Amniotic stem cell (primary cell): ENCODE measurements at places on chromosomes 4 and X.

GRCh38 chr4:71188156-71188640, 150.6 kb upstream of the SLC4A4 start:
- no peak for DNase-seq

GRCh38 chr4:74329307-74329706, 21.0 kb downstream of the EPGN start:
- DNase-seq = no peak

DNA sequence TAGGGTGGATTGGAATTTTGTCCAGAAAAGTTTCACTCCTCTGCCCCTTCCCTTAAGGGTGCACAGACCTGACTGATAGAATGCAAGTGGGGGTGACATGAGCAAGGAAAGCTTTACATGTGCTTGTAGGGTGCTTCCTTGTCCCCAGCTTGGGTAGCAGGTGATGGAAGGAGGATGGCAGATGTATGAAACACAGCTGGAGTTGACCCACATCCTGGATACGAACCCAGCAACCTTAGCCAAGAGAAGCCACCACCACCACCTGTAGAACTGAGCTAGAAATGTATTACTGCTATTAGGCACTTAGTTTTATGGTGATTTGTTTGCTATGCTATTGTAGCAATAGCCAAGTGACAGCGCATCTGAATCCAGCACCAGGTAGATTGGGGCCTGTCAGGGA, 227.4 kb downstream of the HS3ST1 start:
- no peak for DNase-seq

GRCh38 chr4:139523076-139523475, 32.9 kb downstream of the SETD7 start:
- no peak for DNase-seq

GRCh38 chr4:97150966-97151365, 992.3 kb downstream of the STPG2 start:
- DNase-seq = no peak

DNA sequence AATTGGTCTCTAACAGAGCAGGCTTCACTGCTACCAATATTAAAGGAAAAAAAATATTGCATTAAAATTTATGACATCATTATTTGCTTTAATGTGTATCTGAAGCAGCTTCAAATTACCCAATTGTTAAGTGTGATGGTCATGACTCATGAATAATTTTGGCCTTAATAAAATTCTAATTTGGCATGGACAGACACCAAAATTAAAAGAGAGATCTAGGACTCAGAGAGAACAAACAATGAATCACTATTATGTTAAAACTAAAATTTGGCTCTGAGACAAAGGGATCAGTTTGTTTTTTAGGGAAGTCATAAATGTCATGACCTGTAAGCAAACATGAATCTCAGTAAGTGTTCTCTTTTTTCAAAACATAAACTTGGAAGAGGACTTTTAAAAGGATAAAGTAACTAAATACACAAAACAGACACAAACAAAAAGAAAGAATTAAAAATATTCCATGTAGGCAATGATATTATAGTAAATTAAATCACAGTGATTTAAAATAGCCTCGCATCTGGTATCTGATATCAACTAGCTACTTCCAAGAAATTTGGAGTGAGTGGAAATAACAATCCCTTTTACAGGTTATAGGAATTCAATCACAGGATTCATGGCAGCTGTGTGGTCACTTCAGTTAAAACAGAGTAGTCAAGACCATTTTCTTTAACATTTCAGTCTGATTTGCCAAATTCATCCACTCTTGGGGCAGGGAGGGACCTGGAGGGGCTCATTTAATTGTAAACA, 11.6 kb downstream of the VEGFC start:
- no peak for DNase-seq

- peak; percentile 0 for DNase-seq
These were observed 42.8 kb downstream of the IL21 start for GRCh38 chr4:122577808-122578781.

DNA sequence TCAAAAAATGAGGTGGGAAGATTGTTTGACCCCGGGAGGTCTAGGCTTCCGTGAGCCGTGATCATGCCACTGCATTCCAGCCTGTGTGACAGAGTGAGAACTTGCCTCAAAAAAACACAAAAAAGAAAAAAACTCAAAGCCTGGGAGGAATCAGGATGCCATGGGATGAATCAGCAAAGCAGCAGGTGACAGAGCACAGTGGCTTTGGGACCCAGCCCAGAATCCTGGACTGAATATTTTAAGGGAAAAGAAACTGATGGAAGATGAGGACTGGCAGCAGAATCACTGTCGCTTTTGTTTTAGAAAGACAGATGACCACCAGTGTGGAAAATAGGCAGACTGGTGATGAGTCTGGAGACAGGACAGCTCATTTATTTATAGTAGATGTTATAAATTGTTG, 16.6 kb downstream of the S100G start:
- no peak for DNase-seq

- no peak for DNase-seq
These were observed 127.2 kb downstream of the DHRSX start for GRCh38 chrX:2373615-2374014.

- no peak for DNase-seq
These were observed 263.6 kb downstream of the DCTD start for GRCh38 chr4:182653596-182653995.

- no peak for DNase-seq
These were observed 11.0 kb upstream of the DUSP9 start for GRCh38 chrX:153635788-153636668.

GRCh38 chrX:124791492-124792095, 445.2 kb downstream of the SH2D1A start:
- no peak for DNase-seq

- DNase-seq = no peak
These were observed 19.0 kb upstream of the DCX start for GRCh38 chrX:111431001-111431400.

- DNase-seq = no peak
These were observed 5.5 kb upstream of the CPLX1 start for GRCh38 chr4:831483-831805.

DNA sequence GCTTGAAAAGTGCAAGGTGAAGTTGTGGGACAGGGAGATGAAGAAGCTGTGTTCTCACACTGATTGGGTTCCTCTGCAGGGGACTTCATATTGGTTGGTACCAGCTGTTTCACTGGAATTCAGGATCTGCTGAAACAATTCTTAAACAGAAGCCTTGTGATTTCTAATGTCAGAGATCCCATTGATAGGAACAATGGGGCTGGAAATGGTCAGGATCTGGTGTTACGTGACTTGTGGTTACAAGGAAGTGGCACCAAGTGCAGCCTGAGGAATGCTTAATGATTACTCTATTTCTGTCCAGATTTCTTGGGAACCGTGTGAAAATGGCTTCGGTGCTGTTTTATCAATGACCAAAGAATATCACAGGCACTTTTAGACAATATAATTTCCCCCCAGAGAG, 68.1 kb downstream of the MOSPD2 start:
- no peak for DNase-seq

GRCh38 chr4:139975830-139976272, 178.1 kb downstream of the MAML3 start:
- no peak for DNase-seq

GRCh38 chr4:112112590-112113170, 32.6 kb upstream of the FAM241A start:
- no peak for DNase-seq

GRCh38 chr4:29756966-29757365, 963.2 kb upstream of the PCDH7 start:
- no peak for DNase-seq

DNA sequence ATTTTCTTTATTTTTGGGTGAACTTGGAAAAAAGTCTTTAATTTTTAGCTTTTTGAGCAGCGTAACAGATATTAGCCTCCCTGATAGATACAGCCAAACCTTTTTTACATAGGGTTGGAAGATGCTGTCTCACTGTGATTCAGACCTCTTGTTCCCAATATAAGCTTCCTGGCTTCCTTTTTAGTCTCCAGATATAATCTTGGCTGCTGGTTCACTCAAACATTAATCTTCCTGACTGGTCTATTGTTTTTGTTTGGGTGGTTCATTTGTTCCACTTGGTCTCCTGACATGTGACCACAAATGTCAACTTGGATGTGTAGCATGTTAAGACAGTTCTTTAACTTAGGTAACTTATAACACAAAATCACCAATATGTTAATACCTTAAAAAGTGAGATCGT, 23.0 kb downstream of the RPA4 start:
- DNase-seq = no peak

GRCh38 chr4:155805016-155805415, 46.2 kb downstream of the GUCY1B1 start:
- DNase-seq = no peak

GRCh38 chr4:74378573-74378972, 13.6 kb downstream of the EREG start:
- no peak for DNase-seq

- no peak for DNase-seq
These were observed 46.5 kb downstream of the ZFYVE28 start for GRCh38 chr4:2371765-2372487.

GRCh38 chrX:118347131-118347530, 1.2 kb downstream of the WDR44 start:
- DNase-seq = peak; percentile 6

- no peak for DNase-seq
These were observed 17.6 kb upstream of the PRDM8 start for GRCh38 chr4:80179637-80180161.

DNA sequence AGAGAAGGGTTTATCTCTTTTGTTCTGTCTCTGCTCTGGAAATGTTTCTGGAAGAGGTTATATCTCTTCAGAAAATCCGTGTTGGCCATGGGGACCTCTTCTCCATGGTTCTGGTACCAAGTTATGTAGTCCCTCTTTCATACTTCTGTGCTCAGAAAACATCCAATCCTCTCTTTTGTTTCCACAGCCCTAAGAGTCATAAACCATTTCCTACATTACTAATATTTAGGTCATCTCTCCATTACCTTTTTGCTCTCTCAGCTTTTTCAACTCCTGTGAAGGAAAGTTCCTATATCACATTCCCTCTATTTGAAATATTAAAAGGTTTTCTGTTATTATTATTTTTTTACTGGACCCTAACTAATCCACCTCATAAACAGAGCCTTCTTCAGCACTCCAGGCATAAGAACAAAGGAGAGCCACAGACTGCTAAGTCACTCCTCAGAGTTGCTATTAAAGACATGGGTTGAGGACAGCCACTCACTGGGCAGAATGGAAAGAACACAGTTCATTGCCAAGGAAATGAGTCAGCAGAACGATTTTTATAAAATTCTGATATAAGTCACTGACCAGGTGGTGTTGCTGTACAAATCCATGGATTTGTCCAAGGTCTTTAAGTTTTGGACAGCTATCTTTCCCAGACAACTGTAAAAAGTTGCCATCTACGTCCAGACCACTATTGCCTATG, 122.4 kb upstream of the NPY2R start:
- no peak for DNase-seq

- DNase-seq = no peak
These were observed 35.6 kb downstream of the FRMPD3 start for GRCh38 chrX:107485013-107485412.

GRCh38 chrX:63993936-63994335, 208.9 kb upstream of the ARHGEF9 start:
- DNase-seq = no peak

DNA sequence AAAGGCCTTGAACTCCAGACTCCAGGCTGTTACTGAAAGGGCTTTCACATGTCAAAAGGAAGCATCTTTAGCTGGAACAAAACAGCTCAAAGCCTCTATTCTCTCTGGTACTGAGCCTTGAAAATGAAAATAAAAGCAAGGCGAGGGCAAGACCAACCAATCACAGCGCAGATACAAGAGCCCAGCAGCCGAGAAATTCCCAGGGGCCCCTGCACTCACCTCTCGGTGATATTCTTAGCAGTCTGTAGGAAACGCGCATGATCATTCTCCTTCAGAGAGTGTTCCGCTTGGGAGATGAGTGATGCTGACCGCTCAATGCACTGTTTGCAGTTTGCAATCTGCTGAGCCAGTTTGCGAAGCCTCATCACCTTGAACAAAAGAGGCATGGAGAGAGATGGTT, 138.1 kb downstream of the MID1 start:
- DNase-seq = no peak

DNA sequence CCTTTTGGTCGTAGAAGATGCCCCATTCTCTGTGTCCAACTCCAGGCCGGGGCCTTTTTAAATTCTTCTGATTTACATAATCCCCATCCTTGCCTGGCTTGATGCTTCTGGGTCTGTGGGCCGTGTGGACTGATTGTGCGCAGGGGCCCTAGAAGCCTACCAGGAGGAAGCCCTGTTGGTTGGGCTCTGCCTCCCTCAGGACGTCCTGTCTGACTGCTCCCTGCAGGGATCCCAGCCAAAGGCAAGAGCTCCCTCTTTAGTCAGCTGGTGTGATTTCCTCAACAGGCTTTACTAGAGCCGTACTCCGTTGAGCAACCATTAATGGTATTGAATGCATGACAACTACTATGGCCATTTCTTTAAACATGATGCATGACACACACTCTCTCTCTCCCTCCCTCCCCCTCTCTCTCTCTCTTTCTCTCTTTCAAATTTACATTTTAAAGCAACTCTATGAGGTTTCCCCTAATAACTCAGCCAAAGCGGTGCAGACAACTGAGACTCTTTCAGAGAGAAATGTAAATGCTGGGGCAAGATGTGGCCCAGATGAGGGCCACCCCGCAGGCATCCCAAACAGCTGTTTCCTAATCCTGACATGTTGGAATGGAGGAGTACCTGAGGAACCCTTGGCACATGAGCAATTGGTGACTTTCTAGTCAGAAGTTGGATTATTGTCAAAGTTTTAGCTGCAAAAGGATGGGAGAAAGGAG, 117.3 kb downstream of the DRD5 start:
- no peak for DNase-seq

- DNase-seq = no peak
These were observed 21.6 kb downstream of the LUZP4 start for GRCh38 chrX:115311139-115311538.

DNA sequence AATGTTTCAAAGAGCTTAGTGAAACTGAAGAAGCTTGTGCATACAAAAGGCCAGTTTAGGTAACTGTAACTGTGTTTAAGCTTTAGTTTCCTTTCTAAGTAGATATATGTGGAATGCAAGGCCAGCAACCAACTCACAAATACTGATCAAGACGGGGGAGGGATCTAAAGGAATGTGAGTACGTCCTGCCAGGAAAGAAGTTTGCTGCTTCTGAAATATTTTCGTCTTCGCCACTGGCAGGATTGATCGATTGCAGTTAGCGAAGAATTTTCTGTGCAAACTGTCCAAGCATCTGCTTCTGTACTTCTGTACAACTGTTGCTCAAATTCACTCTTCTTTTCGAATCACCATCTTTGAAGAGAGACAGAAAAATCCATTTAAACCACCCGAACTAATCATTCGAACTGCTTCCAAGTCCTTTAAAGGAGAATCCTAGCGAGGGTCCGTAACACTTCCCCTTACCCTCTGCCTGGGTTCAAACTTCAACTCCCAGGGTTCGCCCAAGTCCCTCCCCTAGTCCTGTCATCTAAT, 373 bp upstream of the INTS6L start:
- DNase-seq = no peak
